ENCODE measurements at places on chromosomes 6 and 20.

GRCh38 chr6:165186041-165186440 is 123.4 kb downstream of the C6orf118 start:
- no peak for DNase-seq

DNA sequence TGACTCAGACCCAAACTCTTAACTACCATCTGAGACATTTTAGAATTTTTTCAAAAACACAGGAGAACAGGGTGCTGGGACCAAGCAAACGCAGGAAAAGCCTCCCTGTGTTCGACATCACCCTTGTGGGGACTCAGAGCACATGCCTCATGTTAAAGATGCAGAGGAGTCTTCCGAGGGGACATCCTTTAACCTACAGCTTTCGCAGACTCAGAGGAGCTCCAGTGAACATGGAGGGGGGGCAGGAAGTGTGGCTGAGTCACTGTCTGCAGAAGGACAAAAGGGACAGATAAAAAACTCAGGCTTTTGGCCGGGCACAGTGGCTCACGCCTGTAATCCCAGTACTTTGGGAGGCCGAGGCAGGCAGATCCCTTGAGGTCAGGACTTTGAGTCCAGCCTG is 15.1 kb downstream of the BMP7 start:
- no peak for DNase-seq

DNA sequence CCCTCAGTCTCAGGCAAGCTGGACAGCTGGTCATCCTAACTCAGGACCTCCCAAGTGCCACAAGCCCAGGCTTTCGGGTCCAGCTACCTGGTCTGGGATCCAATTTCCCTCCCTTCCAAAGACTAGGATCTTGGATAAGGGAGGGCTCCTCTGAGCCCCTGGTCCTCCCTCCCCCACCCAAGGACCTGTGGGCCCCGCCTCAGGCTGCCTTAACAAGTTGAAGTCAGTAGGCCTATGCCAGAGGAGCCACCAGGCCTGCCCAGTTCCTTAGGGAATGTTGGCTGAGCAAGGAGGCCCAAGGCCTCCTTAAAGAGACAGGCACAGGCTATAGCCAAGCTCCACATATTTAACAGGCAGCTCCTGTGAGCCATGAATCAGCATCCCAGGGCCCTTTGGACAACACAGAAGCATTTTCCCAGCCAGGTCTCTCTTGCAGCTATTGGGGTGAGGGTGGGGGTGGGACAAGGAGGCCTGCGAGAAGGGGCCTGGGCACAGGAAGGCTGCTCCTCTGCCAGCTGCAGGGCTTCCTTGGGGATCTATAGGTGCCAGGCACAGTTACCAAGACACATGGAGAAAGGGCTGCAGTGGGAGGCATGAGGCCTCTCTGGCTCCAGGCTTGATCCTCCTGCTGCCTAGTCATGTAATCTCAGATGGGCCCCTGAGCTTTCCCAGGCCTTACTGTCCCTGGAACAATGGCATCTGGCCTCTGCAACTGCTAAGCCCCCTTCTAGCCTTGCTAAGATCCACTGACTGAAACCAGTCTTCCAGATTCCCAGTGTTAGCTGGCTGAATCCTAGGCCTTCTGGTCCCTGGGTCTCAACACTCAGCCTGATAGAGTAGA is 27.4 kb upstream of the NOL4L start:
- DNase-seq, result no peak

DNA sequence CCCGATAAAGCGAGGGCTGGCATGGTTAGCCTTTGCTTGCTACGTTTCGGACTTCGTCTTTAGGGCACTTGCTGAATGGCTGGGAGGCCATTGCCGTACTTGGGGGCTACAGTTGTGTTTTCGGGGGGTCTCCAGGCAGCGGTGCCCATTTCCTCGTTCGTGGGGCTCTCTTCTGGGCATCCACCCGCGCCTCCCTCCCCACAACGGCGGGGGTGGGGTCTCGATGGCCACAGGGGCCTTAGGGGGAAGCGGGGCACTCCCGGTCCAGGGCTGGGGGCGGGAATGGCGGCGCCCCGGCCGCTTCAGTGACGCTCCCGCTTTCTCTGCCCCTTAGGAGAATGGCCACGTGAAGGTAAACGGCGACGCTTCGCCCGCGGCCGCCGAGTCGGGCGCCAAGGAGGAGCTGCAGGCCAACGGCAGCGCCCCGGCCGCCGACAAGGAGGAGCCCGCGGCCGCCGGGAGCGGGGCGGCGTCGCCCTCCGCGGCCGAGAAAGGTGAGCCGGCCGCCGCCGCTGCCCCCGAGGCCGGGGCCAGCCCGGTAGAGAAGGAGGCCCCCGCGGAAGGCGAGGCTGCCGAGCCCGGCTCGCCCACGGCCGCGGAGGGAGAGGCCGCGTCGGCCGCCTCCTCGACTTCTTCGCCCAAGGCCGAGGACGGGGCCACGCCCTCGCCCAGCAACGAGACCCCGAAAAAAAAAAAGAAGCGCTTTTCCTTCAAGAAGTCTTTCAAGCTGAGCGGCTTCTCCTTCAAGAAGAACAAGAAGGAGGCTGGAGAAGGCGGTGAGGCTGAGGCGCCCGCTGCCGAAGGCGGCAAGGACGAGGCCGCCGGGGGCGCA is 2.4 kb downstream of the MARCKS start:
- peak; percentile 15 for DNase-seq

- no peak for DNase-seq
These were observed 10.1 kb downstream of the GSS start for GRCh38 chr20:34945315-34946077.

- no peak for DNase-seq
These were observed 82.1 kb upstream of the CARMIL1 start for GRCh38 chr6:25197111-25197510.

GRCh38 chr6:89289710-89290109 is 25.4 kb downstream of the GABRR2 start:
- DNase-seq, result no peak

DNA sequence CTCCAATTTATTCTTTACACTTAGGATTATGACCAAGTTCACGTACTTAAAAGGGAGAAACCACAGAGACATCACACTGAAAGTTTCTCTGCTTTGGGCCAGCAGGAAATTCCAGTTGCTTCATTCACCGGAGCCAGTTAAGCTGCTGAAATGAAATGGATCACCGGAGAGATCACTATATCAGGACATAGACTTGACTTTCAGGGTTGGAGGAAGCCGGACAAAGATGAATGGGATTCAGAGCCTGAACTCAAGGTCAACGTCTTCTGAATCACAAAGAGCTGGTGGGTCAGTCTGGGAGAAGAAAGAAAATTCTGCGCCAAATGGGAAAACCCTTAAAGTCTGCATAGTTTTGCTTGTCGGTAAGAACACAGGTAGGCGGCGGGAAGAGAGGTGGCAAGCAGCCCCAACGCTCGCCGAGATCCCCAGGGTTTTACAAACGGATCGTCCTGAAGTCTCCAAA is 81.9 kb upstream of the CCDC28A start:
- DNase-seq, result no peak

DNA sequence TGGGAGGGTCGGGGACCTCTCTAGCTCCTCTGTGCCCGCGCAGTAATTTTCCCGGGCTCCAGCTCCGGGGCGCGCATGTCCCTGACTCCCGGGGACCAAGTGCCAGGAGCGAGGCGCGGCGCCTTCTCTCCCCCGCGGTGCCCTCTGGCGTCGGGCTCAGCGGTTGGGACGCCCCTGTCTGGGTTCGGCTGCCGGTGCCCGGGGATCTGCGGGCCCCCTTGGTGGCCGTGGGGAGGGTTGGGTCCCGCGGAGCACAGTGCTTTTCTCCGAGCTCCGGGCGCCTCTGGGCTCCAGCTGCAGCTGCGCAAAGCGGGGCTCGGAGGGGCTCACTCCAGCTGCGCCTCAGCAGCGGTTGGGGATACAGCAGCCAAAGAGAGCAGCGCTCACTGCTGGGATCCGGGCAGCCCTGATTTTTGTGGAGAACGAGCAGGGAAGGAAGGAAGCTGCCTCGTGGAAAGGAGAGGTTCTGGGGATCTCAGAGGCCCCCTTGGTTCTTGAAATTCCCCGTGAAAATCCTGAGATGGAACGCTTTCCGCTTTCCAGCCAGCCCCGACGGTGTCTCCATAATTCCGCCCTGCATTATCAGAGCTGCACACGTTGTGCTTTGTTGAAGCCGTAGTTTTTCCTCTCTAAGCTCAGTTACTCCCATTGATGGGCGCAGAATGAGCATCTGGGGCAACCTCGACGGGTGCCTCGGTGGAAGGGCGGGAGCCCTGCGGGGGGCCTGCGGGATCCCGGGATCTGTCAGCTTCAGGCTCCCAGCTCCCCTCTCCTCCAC is 861 bp downstream of the PPP1R14C start:
- no peak for DNase-seq

DNA sequence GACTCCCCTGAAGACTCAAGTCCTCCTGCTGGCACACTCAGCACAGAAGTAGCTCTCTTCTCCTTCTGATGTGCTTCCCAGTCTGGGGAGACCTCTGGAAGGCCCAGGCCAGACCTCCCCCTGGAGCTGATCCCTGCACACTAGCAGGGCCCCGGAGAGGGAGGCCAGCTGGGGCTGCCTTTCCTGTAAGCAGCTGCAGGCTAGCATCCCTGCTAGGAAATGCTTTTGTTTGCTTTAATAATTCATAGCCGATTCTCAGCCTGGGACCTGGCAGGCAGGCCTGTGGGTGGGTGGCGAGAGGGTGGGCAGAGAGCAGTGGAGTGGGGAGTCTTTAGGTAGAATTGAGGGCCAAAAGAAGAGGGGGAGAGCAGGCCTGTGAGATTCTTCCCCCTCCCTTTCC is 5.2 kb downstream of the EBF4 start:
- DNase-seq, result no peak

- no peak for DNase-seq
These were observed 1361.8 kb upstream of the CITED2 start for GRCh38 chr6:140736231-140736630.

- DNase-seq, result no peak
These were observed 22.9 kb downstream of the RANBP9 start for GRCh38 chr6:13688692-13689196.

GRCh38 chr6:14717307-14717706 is 528.6 kb upstream of the JARID2 start:
- no peak for DNase-seq

- DNase-seq, result no peak
These were observed 71.9 kb upstream of the SULF2 start for GRCh38 chr20:47857187-47857568.

GRCh38 chr6:84842525-84843166 is 78.2 kb upstream of the TBX18 start:
- DNase-seq, result no peak

DNA sequence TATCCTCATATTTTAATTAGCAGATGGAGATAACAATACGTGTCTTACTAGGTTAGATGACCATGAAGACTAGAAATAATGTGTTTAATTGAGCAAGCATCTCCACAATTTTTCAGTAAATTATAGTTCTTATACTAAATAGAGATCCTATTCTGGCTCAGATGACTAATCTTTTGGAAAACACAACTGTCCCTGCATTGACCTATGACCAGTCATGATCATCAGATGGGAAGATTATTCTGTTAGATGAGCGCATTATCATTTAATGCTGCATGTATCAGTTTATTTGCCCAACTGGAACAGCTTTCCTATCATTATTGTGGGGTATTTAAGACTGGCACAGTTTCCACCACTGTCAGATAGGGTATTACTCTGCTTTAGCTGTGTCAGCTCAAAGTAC is 185.5 kb downstream of the MOXD1 start:
- DNase-seq, result no peak

DNA sequence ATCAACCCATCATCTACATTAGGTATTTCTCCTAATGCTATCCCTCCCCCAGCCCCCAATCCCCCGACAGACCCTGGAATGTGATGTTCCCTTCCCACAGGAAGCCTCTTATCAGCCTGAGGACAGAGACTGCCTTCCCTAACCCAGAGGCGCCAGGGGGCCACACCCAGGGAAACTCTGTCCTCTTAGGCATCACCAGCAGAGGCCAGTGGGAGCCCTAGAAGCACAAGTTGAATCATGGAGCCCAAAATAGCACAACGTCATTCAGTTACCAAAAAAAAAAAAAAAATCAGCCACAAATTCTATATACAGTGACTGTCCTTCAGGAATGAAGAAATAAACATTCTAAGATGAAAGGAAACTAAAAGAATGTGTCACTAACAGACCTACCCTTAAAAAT is 625.7 kb downstream of the TFAP2A start:
- DNase-seq, result no peak

GRCh38 chr6:3565291-3565690 is 108.4 kb upstream of the SLC22A23 start:
- no peak for DNase-seq

DNA sequence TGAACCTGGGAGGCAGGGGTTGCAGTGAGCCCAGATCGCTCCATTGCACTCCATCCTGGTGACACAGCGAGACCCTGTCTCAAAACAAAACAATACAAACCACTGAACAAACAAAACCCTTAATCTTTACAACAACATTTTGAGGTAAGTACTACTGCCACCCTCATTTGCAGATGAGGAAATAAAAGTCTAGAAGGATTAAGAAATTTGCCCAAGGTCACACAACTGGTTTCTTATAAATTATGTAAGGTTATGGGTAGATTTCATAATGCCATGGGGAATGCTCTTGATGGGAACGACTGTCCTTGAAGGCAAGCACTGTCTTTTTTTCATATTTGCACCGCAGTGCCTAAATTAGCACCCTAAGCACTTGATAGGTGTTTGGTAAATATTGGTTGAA is 13.8 kb upstream of the B4GALT5 start:
- peak; percentile 88 for DNase-seq

DNA sequence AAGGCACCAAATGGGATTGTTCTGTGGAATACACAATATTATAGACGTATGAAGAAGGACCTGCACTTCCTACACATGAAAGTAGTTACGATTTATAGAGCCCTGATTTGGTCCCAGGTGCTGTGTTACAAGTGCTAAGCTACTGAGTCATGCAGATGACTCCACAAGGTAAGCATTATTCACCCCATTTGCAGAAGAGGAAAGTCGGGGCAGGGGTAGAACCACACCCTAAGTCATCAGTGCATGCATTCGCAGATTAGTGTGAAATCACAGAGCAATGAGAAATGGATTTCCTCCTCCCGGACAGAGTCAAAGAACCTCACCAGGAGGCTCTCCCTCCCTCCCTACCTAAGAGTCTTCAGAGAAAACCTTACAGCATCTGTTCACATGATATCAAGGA is 279.5 kb downstream of the LRFN2 start:
- DNase-seq, result no peak

GRCh38 chr20:48308232-48308781 is 519.5 kb downstream of the PREX1 start:
- no peak for DNase-seq

DNA sequence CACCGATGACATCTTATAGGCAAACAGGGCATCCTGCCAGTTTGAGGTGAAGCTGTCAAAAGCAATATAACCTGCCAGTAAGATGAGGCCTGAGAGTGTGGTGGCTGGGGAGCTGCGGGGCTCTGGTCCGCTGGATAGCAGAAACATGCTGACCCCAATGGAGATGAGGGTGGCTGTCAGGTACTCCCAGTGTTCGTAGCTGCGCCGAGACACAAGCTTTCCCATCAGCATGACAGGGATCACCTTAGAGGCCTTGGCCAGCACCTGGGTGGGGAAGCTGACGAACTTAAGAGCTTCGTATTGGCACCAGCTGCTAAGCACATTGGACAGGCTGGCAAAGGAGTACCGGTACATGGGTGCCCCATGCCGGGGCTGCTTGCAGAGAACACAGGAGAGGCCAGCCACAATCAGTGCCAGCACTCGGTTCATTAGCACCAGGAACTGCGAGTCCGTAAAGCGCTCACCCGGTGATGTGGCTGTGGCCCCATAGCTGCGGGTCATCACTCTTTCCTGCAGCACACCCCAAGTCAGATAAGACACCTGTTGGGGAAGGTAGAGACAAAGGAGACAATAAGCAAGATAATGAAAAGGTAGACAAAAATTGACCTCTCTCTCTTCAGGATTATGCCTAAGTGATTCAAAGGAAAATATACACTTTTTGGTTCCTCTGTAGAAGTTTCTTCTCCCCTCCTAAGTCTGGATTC is 2.1 kb downstream of the SLC35B2 start:
- DNase-seq, result no peak

- DNase-seq, result peak; percentile 93
These were observed at the start of gene CEBPB for GRCh38 chr20:50190251-50191064. Gene CEBPB (plus strand): TSS chr20:50190830. CDS start chr20:50191034, 204 bp downstream.
